Neural progenitor cell (in vitro differentiated cells): ENCODE measurements at places on chromosomes 2 and 18. TPM values are rescaled to one million over a fixed set of nuclear protein-coding genes. Genes with fewer than 3 reads are reported as not detected.

REG1B gene
- not detected in 2 replicates for total RNA-seq

KCNF1 gene
- total RNA-seq: 0.15 TPM in 1 of 2 replicates, not detected in the other

CYP1B1 gene
- 0.39 and 0.62 TPM in 2 replicates for total RNA-seq

GPR35 gene
- 0.34 and 0.74 TPM in 2 replicates for total RNA-seq
